ENCODE measurements at places on chromosomes 2 and 18.

DNA sequence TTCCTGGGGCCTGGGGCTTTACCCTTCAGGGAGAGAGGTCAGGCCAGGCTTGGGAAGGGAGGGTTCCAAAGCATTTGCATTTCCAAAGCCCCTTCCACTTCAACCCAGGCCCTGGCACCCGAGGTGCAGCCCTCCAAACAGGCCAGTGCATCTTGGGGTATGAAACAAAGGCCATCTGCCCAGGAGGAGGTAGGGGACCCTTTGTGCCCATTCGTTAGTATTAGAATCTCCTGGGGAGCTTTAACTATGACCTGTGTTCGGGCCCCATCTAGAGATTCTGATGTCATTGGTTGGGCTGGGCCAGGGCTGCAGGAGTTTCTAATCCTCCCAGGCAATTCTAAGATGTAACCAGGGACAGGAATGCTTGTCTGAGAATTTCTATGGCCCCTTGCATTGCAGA, 73.6 kb downstream of the CIB4 start:
- no peak for DNase-seq

GRCh38 chr2:80461505-80462197, 157.1 kb upstream of the LRRTM1 start:
- no peak for DNase-seq

GRCh38 chr18:51647942-51648341, 450.5 kb upstream of the MEX3C start:
- no peak for DNase-seq

GRCh38 chr2:16021611-16022363, 81.4 kb downstream of the MYCN start:
- DNase-seq: no peak

GRCh38 chr2:88077080-88077479, 9.5 kb downstream of the SMYD1 start:
- DNase-seq: no peak

GRCh38 chr2:159506202-159506601, 110.1 kb downstream of the BAZ2B start:
- DNase-seq: no peak

DNA sequence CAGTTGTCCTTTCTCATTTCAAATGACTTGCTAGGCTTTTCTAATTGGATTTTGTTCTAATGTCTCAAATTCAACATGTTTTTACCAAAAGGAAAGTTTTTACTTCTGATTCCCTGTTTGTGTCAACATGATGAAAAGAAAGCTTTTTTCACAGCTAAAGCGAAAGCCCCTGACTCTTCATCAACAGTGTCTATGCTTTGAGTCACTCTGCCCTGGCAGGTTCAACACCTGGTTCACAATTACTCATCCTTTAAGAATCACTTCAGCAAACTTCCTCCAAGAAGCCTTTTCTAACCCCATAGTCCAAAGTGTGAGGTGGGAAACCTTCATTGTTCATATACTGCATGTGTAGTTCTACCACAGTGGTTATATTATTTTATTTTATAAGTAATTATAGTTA, 7.6 kb upstream of the DSG2 start:
- no peak for DNase-seq

- no peak for DNase-seq
Measured at GRCh38 chr18:57891707-57892391, 88.7 kb upstream of the ATP8B1 start.

DNA sequence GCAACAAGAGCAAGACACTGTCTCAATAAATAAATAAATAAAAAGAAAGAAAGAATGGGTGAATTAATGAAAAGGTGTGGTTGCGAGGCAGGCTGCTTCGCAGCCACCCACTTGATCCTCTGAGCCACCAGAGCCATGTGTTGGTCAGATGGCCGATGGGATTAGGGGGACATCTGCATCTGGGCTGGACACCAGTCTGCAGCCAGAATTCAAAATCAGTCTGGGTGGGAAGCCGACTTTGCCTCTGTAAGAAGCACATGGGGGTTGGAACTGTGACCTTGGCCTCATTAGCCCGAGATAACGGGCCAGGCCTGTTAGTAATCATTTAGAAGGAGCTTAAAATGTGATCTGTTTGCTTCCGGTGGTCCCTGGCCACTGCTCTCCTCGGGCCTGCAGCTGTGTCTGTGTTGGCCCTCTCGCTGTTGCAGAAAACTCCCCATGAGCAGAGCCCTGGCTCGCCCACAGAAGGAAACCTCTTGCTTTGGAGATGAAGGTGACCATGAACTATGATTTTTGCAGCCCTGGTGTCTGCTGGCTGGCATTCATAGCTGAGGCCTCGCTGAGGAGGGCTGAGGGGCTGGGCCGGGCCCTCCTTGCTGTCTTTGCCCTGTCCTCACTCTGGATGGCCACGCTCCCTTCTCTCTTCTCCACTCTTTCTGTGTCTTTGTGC, 94.4 kb downstream of the DYSF start:
- no peak for DNase-seq

DNA sequence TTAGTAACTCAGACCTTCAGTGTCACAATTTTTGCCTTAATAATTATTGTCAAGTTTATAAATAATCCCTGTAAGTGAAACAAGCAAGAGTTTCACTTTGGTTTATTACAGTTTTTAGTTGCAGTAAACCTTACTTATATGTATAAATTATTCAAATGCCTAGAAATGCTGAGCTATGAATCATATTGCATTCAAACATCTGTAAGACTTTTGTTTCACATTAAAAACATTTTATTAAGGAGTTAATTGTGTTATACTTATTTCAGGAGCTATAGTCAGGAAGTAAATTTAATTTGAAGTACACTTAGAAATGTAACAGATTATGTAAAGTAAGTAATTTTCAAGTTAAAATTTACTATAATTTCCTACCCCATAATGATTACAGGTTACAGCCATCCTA, 3.9 kb upstream of the ETAA1 start:
- DNase-seq: no peak

- no peak for DNase-seq
Measured at GRCh38 chr2:239264492-239264837, 136.4 kb downstream of the HDAC4 start.

DNA sequence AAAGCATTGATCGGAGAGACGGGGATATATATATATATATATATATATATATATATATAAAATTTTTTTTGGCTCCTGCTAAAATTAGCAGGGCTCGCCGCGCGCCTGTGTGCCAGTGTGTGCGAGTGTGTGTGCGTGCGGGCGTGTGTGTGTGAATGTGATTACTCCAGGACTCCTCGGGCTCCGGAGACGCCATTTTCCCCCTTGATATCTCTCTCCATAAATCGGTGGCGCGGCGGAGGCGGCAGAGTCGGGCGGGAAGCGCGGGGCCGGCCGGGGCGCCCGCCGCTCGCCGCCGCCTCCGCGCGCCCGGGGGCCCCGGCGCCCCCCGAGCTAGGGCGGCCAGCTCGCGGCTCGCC, 795 bp upstream of the SETBP1 start:
- DNase-seq: peak; percentile 70

GRCh38 chr18:29123706-29124530, 947.0 kb upstream of the CDH2 start:
- no peak for DNase-seq

GRCh38 chr2:132439703-132440398, 23.2 kb downstream of the GPR39 start:
- no peak for DNase-seq

- no peak for DNase-seq
Measured at GRCh38 chr2:100535855-100536254, 26.9 kb upstream of the PDCL3 start.

DNA sequence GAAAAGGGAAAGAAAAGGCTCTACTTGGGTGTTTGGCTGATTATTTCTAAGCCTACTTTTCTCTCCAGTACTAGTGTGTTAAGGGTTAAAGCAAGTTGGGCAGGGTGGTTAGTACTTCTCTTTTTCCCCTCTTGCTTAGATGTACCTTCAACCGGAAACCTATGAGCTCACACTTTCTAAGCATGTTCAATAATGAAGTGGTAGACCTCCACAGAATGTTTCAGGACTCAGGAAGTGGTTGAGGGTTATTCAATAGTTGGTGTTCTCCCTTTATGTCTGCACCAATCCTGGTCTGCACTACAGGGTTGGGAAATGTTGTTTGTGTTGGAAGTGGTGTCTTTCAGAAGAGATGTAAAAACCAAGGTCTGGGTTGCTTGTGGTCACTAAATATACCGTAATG, 137.1 kb downstream of the ZEB2 start:
- no peak for DNase-seq

DNA sequence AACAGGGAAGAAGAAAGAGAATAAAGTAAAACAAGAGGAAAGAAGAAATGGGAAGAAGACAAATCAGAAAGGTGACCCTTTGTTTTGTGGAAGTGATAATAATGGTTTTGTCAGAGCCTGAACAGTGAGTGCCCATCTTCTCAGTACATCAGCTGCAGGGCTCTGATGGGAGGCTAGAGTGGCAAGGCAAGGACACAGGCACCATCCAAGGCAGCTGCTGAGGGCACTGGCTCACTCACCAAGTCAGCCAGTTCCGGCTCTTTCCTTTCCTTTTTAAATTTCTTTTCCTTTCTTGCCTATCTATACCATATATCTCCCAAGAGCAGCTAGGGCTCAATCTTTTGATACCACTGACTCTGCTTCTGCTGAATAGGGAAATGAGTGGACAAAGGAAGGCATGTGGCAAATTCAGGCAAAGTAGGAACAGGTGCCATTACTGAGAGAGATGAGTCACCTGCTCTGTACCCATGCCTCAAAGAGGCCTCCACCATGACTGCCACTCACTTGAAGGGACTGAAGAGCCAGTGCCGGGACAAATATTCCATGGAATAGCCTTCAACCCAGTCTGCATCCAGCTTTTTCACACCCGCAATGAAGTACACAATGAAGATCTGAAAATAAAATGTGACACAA, 6.2 kb downstream of the GGCX start:
- DNase-seq: no peak

DNA sequence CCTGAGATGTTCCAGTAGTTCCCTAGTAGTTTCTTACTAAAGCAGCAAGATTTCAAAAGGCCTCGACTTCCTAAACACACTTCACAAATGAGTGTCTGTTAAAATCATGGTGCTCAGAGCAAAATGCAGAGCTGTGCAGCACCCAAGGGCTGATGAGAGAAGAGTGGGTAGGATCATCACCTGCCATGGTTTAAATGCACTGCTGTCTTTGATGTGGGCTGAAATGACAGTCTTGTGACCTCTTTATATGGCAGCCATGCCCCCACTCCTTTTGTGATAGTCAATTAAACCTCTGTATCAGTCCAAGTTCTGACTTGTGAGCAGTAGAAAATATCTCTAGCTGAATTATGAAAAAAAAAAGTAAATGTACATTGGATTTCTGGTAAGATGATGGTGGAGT, 107.1 kb downstream of the TFCP2L1 start:
- DNase-seq: peak; percentile 24

DNA sequence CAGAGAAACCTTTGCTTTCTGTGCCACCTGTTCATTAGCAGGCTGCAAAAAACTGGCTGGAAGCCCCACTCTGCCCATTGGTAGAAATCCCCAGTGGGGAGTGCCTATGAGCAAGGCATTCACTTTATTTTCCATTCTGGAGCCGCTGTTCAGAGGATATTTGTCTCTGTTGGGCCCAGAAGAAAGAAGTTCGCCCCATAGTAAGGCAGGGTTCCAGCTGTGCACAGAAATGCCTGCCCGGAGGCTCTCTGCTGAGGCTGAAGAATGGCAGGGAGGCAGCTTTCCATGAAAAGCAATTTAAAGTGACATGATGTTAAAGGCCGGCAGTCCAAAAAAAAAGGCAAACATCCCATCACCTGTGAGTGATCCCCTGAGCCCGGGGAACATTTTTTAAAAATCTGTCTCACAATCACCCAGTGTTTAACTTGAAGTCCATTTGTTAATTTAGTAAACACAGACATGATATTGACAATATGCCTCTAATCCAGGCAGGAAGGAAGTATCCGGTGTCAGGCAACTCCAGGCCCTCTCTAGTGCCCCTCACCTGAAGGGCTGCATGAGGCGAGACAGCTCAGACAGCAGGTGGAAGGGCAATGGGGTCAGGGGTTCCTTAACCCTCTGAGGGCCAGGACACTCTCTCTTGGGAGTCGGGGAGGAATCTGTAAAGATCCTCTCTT, 265.1 kb upstream of the SIX2 start:
- no peak for DNase-seq

DNA sequence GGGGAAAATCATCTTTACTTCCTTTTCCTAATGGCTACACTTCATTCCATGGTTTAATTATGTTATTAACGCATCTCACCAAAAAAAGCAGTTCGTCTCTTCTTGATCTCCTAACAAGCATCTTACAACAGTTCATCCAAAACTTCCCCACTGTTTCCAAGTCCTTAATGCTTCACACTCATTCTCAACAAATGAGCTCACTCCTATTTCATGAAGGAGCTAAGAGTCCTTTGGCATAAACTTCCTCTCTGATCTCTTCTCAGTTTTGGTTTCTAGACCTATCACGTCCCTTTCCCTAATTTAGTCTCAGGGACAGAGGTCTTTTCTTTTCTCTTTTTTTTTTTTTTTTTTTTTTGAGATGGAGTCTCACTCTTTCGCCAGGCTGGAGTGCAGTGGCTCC, 205.9 kb upstream of the SLC39A10 start:
- no peak for DNase-seq

DNA sequence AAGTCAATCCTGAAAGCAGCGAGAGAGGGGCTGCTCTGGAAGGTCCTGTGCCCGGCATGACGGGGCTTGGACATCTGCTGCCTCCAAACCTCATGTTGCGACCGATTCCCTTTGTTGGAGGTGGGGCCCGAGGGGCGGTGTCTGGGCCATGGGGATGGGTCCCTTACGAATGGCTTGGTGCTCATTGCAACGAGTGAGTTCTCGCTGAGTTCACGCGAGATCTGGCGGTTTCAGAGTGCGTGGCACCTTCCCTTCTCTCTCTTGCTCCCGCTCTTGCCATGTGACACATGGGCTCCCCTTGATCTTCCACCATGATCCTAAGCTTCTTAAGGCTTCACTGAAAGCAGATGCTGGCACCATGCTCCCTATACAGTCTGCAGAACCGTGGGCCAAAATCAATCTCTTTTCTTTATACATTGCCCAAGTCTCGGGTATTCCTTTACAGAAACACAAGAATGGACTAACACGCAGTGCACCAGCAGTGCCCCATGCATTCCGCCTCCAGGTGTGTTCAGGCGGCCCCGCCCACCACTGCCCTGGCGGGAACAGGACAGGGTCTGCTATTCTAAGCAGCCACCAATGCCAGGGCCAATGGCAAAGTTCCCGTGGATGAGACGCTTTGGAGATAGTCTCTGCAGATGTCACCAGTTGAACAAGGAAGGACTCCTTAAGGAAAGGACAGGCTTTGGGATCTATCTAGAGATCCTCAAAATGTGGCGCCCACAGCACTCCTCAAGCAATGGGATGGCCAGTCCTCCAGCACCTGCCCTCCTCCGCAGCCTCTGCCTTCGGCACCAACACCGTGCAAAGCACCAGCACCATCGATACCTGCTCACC, 63.4 kb downstream of the ZNF516 start:
- DNase-seq: no peak

DNA sequence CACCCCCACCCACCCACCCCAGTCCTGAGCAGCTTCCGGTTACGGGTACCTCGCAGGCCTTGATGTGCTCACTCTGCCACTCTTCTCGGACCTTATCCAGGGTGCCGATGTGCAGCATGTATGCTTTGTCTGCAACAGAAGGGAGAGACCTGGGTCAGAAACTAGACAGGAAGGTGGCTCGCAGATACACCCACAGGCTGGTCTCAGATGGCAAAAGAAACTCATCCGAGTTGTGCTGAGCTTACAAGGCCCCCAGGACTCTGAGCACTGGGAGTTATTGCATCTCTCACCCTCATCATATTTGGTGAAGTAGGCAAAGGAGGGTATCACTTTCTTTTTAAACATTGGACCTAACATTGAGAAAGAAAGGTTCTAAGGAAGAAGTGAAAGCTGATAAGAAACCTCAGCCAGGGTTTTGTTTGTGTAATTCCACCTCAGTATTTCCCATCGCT, 30.6 kb upstream of the EPG5 start:
- no peak for DNase-seq

GRCh38 chr2:232238108-232238507, 140.4 kb upstream of the ALPP start:
- DNase-seq: no peak

- no peak for DNase-seq
Measured at GRCh38 chr2:31426096-31426495, 11.6 kb upstream of the XDH start.
